ENCODE measurements at places on chromosomes 3 and 15.
A peak's percentile ranks its signal among the peaks of the same experiment; 100 is the strongest.

DNA sequence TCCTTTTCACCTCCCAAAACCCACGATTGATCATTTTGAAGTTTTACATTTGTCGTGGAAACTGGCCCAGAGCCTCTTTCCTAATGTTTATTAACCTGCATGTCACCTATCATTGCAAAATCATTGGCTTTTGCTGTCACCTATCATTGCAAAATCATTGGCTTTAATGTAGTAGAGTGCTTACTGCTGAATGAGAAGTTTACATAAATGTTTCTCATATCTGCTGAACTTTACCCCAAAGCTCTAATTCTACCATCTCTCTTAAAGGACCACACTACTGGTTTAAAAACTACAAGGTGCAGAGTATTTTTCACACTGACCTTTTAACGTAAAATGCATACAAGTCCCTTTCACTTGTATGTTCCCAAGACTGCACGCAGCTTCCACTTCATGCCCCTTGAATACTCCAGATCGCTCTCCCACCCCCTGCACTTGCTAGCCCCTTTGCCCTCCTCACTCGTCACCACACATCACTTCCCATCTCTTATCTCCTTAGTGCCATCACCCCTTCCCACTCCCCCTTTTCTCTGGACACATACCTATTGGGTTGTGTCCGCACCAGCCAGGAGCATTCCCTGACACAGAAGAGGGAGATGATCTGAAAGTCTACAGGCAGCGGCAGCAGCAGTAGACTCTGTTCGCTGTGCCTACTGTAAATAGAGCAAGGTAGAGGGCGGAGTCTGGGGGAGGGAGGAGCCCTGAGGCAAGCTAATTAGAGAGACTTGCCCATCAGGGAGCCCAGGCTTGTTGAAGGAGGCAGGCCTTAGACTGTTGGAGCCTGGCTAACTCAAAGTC is 30.2 kb upstream of the ATOSA start:
- DNase-seq = no peak

- DNase-seq = peak; percentile 47
These were observed 41.8 kb downstream of the ITGA11 start for GRCh38 chr15:68389936-68390817.

- DNase-seq = no peak
These were observed 1.4 kb downstream of the MAN2C1 start for GRCh38 chr15:75367006-75367405.

- DNase-seq = no peak
These were observed 156.3 kb upstream of the TMEM108 start for GRCh38 chr3:132881756-132882409.

DNA sequence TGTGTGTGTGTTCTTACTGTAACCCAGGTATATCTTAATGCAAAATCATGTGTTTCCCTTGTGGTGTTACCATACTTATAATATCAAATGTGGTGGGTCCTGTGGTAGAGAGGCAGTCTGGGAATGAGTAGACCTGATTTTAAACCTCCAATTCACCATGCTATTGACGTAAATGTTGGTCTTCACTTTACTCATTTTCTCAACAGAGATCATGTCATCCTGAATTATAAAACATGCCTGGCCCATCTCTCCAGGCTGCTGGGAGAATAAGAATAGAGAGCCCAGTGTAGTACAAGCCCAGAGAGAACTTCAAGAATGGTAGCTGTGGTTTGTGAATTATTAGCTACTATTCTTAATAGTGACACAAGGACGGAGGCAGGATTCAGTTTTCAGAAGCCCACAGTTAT is 88.1 kb downstream of the MBNL1 start:
- DNase-seq = no peak

- no peak for DNase-seq
These were observed 60.7 kb downstream of the ZDHHC19 start for GRCh38 chr3:196150481-196150880.

- DNase-seq = no peak
These were observed 788.7 kb downstream of the OTOL1 start for GRCh38 chr3:162285259-162285658.

DNA sequence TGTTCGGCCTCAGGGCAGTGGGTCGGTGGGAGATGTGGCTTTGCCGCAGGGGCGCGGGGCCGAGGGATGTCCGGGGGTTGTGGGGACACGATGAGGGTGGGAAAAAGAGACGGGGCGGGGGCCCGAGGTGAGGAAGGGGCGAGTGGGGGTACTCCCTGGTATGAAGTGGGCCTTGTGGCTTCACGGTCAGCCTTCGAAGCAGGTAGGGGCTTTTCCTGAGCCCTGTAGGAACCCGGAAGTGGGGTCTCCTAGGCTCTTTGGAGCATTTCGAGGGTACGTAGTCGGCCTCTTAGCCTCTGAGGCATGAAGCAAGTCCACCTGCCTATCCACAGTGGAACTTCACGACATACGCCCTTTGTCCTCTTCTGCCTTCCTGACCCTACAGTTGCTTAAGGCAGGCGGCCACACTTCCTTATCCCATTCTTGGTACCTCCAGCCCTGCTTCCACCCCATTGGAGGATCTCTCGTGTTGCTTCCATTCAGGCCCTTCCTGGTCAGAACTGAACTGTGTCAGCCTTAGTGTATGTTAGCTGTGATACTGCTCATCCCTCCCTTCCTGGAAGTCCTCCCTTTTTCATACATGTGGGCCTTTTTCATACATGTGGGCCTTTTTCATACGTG is 389 bp downstream of the ARPC4 start:
- DNase-seq = no peak

DNA sequence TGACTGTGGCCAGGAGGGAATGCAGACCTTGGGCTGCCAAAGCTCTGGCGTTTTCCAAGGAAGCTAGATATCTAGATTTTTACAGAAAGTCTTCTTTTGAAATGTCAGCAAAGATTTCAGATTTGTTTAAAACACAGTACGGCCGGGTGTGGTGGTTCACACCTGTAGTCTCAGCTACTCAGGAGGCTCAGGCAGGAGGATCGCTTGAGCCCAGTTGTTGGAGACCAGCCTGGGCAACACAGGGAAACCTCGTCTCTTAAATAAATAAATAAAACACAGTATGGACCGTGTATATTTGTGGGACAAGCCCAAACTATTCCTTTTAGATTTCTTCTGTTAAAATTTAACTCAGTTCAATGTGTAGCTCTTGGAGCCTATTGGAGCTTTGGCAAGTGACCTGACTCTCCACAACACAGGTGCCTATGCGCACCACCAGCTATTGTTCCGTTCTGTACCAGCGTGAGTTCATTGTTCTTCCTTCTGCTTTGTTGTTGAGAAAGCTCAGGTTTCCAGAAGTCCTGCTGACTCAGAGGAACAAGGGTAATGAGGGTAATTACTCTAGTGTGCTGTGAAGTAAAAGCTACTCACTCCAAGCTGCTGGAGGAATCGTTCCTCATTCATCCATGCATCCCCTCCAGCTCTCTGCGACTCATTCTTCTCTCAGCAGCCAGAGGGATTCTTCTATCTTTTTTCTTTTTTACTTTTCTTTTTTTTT is 73.1 kb upstream of the SLC6A6 start:
- no peak for DNase-seq
